ENCODE measurements at places on chromosomes 6 and 20.
A peak's percentile ranks its signal among the peaks of the same experiment; 100 is the strongest.

DNA sequence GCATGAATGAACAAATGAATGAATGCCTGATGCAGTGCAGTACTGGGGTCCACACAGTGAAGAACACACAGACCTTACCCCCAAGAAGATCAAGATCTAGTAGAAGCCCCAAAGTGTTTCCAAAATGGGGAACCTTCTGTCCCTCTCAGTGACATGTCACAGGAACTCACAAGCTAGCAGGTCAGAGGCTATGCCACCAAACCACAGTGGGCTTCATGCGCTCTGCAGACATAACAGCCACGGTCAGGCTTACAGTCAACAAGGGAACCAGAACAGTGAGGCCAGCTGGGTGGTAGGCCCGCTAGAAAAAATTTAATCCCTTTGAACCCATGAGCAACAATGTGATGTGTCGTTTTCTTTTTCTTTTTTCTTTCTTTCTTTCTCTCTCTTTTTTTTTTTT lies 20.2 kb upstream of the ARFGEF2 start:
- no peak for DNase-seq

GRCh38 chr20:31760519-31761240 lies 21.6 kb downstream of the TPX2 start:
- DNase-seq, result peak; percentile 62

- no peak for DNase-seq
Measured at GRCh38 chr20:34940081-34940481, 15.5 kb downstream of the GSS start.

GRCh38 chr6:137351890-137352289 lies 132.7 kb upstream of the IFNGR1 start:
- DNase-seq, result no peak

GRCh38 chr6:14722704-14723103 lies 523.2 kb upstream of the JARID2 start:
- no peak for DNase-seq

DNA sequence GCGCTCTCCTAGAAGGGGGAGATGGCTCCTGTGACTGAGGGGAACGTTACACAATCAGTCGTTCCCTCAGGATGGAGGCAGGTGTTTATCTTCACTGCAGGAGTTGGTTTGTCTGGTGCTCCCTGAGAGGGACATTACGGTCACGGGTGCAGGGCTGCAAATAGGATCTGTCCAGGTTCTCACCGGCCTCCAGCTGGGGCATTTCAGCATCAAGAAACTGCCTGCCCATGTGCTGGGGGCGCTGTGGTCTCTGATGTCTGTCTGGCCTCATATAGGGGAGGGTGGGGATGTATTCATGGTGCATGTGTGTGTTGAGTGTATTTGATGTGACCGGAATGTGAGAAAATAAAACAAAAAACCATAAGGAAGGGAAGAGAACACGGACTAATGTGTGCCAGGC lies 77.1 kb downstream of the TBC1D7 start:
- no peak for DNase-seq

- DNase-seq, result no peak
Measured at GRCh38 chr6:68746376-68746775, 111.3 kb downstream of the ADGRB3 start.

GRCh38 chr20:53866794-53867740 lies 203.3 kb downstream of the BCAS1 start:
- DNase-seq, result peak; percentile 40

All from cardiac fibroblast (primary cell).